ENCODE measurements at places on chromosomes 7 and 10.

- DNase-seq = no peak
These were observed 136.4 kb downstream of the BMPER start for GRCh38 chr7:34041707-34042106.

- peak; percentile 28 for DNase-seq
These were observed 743 bp upstream of the NRF1 start for GRCh38 chr7:129610709-129611245.

DNA sequence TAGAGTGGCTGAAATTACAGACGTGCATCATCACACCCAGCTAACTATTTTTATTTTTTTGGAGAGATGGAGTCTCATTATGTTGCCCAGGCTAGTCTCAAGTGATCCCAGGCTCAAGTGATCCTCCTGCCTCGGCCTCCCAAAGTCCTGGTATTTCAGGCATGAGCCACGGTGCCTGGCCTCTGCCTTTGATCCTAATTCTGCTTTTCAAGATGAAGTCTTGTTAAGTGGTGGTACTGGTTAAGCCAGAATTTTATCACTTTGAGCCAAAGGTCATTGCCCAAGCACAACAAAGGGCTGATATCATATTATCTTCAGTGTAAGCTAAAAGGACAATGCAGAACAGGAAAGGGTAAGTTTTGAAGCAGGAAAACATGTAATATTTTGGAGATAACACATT, 64.2 kb downstream of the MYOF start:
- no peak for DNase-seq

- DNase-seq = no peak
These were observed 306.2 kb downstream of the GPR37 start for GRCh38 chr7:124459101-124460055.

- no peak for DNase-seq
These were observed 9.5 kb upstream of the KAZALD1 start for GRCh38 chr10:101052285-101052684.

- no peak for DNase-seq
These were observed 116.6 kb downstream of the AOAH start for GRCh38 chr7:36607721-36608095.

DNA sequence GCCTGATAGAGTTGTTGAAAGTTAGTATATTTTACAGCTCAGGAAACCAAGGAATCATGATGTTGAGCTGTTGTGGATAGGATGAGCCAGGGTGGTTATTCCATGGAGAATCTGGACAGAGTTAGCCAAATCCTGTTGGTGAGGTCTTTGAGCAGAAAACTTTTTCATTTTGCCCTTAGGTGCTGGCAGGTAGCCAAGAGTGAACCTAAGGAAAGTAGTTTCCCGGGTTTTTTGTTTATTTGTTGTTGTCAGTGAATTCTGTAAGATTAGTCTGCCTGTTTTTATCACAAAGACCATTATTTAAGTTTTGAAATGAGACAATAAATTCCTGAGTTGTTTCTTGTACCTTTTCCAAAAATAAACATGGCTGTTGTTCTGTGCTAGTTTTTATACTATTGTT, 61.0 kb downstream of the GALNT11 start:
- DNase-seq = no peak

- no peak for DNase-seq
These were observed 3.3 kb downstream of the LUC7L2 start for GRCh38 chr7:139362981-139363380.

GRCh38 chr7:50339990-50340500, 35.5 kb downstream of the IKZF1 start:
- peak; percentile 81 for DNase-seq

GRCh38 chr7:42456756-42457276, 219.8 kb upstream of the GLI3 start:
- no peak for DNase-seq

DNA sequence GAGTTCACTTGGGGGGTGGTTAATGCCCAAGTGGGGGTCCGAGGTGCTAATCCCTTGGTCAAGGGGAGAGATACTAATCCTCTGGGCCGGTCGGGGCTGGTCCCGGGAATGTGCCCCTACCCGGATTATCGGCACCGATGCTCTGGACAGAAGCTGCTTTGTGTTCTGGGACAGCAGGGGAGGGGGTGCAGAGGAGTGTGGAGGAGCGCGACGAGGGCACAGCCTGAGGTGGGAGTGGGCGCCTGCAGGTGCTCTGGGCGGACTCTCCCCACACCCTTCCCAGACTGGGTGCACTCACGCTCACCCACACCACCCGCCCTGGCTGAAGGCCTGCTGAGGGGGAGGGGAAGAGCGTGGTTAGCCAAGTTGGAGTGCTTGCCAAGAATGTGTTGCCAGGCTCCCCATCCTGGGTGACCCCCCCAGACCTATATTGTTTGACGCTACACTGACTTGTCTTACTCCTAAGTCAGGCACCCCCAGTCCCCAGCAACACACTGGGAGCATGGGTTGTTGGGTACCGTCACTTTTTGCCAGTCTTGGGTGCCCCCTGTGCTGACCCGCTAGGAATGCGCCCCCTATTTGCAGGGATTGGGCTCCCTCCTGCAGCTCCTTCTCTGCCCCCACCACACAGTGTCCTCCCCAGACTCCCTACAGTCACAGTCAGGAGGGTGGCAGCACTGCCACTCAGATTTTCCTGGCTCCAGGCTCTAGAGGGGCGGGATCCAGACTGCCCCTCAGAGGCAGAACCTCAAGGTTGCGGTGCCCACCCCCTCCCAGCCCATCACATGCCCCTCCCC, 1.2 kb downstream of the SLC4A2 start:
- no peak for DNase-seq

DNA sequence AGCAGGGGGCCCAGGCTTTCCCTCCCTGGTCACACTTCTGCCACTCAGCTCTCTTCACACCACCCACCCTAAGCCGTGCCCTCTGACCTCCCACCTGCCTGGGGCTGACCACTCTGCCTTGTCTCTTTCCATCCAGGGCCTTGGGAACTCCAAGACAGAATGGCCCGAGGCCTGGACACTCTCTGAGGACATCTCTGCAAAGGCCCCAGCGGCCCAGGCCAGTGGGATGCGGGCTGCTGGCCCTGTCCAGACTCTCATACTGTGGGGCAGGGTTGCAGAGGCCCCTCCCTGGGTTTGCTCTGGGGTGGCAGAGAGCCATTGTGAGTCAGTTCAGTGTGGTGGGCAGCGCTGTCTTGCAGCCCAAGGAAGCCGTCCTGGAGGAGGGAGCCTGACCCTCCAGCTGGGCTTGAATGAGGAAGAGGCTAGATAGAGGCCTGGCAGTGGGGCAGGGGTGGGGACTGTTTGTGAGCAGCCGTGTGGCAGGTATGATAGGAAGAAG, 39.9 kb upstream of the RABGEF1 start:
- no peak for DNase-seq

DNA sequence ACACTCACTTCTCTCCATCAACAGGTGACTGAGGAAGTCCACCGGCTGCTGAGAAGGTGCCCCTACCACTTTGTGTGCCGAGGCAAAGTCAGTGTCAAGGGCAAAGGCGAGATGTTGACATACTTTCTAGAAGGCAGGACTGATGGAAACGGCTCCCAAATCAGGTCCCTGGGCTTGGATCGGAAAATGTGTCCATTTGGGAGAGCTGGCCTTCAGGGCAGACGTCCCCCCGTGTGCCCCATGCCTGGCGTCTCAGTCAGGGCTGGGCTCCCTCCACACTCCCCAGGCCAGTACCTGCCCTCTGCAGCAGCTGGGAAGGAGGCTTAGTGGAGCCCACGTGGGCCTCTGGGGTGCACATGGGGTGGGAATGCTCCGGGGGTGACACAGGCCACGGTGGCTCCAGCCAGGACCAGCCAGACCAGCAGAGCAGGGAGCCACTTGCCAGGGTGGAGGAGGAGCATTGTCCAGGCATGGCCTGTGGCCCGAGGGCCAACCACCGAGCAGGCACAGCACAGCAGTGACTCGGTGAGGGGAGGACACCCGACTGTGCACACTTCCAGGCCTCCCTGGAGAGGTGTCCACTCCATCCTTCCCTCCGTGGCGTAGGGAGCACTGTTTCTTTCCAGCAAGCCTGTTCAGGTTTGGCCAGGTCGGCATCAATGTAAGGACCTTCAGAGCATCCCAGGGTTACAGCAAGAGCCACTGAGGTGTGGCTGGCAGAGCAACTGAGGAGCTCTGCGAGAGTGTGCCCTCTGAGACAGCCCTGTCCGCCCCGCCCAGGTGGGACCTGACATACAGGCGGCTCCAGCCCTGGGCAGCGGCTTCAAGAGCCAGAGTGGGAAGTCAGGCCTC, 139.7 kb downstream of the ADCY1 start:
- peak; percentile 16 for DNase-seq

DNA sequence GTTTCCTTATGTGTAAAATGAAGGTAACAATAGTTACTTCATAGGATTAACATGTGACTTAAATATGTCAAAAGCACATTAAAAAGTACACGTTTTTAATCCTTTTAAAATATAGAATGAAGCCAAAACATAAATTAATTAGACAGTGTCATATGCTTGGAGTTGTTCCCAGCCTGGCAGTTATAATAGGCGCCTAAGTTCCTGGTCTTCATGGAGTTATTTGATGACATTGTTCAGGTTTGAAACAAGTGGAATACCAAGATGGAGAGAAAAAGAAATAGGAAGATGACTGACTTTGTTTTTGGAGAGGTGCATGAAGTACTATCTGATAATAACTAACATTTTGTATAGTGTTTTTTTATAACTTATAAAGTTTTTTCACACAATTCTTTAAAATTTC, 67.3 kb downstream of the ZNRF2 start:
- no peak for DNase-seq

GRCh38 chr10:24215196-24215595, 6.3 kb downstream of the KIAA1217 start:
- DNase-seq = no peak

- DNase-seq = no peak
These were observed 274.4 kb downstream of the THSD7A start for GRCh38 chr7:11557627-11558026.

- no peak for DNase-seq
These were observed 15.4 kb downstream of the FGF8 start for GRCh38 chr10:101760510-101760909.

- DNase-seq = no peak
These were observed 80.7 kb downstream of the HIPK2 start for GRCh38 chr7:139697056-139697455.

DNA sequence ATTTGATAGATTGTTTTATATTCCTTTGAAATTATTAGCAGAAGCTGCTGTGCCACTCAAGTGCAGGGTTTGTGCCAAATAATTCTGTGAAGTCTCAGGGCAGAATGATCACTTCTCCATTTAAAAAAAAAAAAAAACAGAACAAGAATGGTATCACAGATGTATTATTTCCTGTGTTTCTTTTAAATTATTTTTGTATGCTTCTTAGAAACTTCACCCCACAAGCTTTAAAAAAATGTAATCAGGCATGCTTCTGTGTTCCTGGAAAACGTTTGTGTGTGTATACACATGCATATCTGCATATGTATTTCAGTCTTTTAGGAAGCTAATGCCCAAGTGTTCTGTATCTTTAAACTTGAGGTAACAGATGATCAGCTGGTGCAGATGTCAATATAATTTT, 6.3 kb upstream of the CD36 start:
- no peak for DNase-seq

- DNase-seq = no peak
These were observed 8.2 kb downstream of the BLNK start for GRCh38 chr10:96263176-96263575.

- DNase-seq = no peak
These were observed 244.7 kb downstream of the EBF3 start for GRCh38 chr10:129719415-129719739.

DNA sequence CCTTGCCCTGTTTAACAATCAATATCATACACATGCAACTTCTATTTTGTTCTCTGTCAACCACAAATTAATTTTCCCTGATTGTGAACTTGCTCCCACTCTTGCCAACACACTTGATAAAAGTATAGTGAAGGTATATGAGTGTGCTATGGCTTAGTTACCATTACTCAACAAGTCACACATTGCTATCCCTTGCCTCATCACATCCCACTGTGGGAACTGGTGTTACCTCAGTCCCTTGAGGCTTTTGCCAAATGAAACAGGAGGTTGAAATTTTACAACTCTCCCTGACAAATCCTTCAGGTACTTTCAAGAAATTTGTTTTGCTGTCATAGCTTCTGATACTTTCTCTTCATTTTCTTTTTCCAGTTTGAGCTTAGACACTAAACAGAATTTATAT, 472.5 kb upstream of the SEMA3D start:
- DNase-seq = no peak

DNA sequence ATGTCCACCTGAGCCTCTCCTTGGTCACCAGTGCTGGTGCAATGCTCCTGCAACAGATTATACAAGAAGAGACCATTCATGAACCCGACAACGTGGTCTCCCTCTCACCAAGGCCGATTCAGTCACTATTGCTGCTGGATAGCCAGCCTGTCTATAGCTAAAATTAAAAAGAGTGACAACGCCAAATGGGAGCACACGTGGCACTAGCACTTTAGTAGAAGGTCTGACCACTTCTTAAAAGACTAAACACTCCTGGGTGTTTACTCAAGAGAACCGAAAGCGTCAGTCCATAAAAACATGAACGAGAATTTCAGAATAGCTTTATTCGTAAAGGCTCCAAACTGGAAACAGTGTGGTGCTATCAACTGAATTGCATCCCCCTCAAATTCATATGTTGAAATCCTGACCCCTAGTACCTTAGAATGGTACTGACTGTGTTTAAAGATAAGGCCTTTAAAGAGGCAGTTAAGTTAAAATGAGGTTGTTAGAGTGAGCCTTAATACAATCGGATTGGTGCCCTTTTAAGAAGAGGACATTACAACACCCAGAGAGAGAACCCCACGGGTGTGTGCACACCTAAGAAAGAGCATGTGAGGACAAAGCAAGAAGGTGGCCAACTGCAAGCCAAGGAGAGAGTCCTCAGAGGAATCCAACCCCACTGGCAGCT, 4.4 kb upstream of the GALNTL5 start:
- DNase-seq = no peak

DNA sequence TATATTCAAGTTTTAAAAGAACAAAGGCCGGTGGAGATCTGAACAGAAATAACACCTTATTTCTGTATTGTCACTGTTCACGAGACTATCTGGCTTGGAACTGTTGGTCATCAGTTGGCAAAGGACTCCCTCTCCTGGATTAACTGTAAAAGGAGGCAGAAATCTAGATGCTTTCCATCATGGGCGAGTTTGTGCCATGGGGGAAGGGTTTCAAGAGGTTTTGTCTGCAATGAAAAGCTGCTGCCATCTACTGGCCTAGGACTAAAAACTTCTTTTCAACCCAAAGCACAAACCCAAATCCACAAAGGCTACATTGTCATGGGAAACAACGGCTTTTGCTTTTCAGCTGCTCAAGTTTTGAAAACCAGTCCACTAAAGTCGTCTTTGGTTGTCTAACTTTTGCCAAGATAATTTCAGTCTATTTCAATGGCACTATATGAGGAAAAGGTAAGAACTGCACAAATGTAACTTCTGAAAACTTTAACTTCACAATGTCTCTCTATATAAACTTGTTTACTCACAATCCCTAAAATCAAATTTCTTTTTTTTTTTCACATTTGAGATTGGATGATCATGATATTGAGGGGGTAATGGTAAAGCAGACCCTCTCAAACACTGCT, 196.8 kb downstream of the SKAP2 start:
- peak; percentile 76 for DNase-seq

DNA sequence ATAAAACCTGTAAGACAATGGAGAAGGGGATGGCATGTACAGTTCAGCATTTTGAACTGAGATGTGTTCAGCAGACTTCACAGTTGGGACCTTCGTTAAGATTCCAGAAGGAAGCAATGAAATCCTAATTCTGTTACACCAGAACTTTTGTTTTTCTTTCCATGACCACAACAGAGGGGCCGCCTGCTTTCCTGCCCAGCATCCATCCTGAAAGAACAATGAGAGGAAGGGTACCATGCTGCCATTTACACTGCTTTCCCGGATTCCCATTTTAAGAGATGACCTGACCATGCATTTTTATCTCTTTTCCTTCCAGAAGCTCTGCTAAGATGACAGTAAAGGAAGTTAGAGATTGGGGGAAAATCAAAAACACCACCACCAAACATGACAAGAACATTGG, 92.7 kb downstream of the PIP4K2A start:
- DNase-seq = no peak
